Occipital lobe (tissue), 3 donors: ENCODE measurements at places on chromosomes 2 and 18. TPM values are rescaled to one million over a fixed set of nuclear protein-coding genes. Genes with fewer than 3 reads are reported as not detected.

NEU2 gene
- not detected for total RNA-seq

PLEK gene
- total RNA-seq, result 3.0 TPM

GALNT13 gene
- 28.4 TPM for total RNA-seq

SERPINB11 gene
- total RNA-seq, result not detected

POTEJ gene
- not detected for total RNA-seq
